BJ (cell line): ENCODE measurements at places on chromosomes 12 and 14.

GRCh38 chr12:129696926-129697325 is 206.9 kb downstream of the TMEM132D start:
- no peak for DNase-seq

- no peak for DNase-seq
Observed at GRCh38 chr14:103695296-103696069, 19.8 kb downstream of the XRCC3 start.

GRCh38 chr12:129145381-129145780 is 292.1 kb downstream of the GLT1D1 start:
- DNase-seq, result no peak

GRCh38 chr12:103791350-103791920 is 49.6 kb downstream of the NT5DC3 start:
- DNase-seq, result no peak

DNA sequence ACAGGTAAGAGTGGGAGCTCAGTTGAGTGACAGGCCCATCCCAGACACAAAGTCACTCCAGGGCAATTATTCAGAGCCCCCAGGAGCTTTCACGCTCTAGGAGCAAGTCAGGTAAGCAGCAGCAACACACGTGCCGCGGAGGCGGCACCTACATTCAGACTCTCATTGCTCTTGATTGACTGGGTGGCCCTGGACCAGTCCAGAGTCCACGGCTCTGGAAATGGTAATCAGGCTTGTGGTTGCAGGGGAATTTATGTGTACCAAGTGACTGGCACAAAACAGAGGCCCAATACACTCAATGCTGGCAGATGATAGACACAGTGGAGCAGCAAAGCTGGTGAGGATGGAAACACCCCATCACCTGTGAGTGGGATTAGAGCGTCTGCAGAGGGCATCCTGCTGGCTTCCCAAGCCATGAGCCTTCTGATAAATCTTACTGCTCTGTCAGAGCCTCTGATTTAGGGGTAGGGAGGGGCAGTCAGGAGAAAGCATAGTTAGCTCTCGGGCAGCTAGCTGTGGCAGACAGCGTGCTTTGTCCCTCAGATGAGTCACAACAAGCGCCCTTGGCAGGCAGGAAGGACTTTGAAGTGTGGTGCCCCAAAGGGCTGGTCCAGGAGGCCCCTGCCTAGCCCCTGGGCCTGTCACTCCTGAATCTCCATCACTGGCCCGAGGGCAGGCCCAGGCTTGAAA is 344.7 kb downstream of the CACNA1C start:
- DNase-seq, result no peak

DNA sequence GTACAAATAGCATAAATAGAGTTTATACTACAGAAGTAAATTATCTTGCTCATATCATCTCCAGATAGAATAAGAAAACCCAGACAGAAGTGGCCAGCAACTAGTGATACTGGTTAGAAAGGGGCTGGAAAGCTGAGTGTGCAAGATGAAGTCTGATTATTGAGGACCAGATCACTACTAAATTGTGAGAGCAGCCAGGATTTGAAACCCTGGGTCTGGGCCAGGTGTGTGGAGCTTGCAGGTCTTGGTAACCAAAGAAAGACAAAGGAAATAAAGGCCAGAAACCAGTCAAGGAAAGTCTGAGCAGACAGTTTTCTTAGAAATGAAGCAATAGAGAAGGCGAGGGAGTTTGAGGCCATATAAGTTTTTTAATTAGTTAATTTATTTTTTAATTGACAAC is 611.8 kb downstream of the ETNK1 start:
- no peak for DNase-seq

DNA sequence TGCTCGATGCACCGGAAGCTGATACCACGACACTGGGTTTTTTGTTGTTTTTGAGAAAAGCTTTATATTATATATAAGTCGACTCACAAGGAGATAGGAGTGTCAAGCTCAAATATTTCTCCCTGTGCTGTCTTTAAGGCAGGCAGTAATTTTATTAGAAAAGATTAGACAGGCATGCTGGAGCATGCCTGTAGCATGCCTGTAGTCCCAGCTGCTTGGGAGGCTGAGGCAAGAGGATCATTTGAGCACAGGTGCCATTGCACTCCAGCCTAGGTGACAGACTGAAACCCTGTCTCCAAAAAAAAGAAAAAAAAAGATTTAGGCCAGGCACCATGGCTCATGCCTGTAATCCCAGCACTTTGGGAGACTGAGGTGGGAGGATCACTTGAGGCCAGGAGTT is 51.8 kb downstream of the GNS start:
- DNase-seq, result no peak

GRCh38 chr14:102096569-102097188 is 9.8 kb upstream of the HSP90AA1 start:
- DNase-seq, result no peak

- DNase-seq, result no peak
Observed at GRCh38 chr12:16269946-16270345, 7.5 kb downstream of the SLC15A5 start.

GRCh38 chr12:121561009-121561395 is 19.8 kb downstream of the KDM2B start:
- no peak for DNase-seq

- DNase-seq, result no peak
Observed at GRCh38 chr14:103530390-103530789, 1.4 kb downstream of the TRMT61A start.

GRCh38 chr12:99450036-99450630 is 197.4 kb upstream of the GARIN6 start:
- DNase-seq, result no peak

GRCh38 chr14:71731096-71731495 is 201.1 kb upstream of the RGS6 start:
- DNase-seq, result no peak

- DNase-seq, result no peak
Observed at GRCh38 chr12:45409966-45410365, 194.1 kb downstream of the ANO6 start.

- no peak for DNase-seq
Observed at GRCh38 chr12:84912198-84913128, at the start of gene SLC6A15. Gene SLC6A15 (minus strand): TSS chr12:84912799. CDS start chr12:84892120, 20,679 bp downstream.

DNA sequence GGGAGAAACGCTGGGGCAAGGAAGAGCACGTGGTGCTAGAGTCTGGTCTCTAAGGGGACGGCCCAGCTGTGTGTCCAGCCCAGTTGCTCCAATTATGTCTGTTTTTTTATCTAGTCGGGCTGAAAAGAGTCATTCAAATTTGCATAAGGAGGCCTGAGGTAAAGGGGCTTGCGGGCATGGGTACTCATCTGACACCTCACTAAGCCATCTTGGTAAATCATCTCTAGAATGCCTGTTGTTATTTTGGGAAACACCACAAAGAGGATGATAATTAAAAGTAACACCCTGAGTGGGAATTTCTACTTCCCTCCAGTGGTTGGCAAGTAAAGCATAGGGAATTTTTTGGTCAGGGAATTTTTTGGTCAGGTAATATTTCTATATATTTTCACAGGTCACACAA is 196.1 kb upstream of the ALG10B start:
- no peak for DNase-seq

- no peak for DNase-seq
Observed at GRCh38 chr12:22318108-22318737, 16.3 kb downstream of the ST8SIA1 start.

GRCh38 chr14:87013583-87013982 is 979.4 kb downstream of the GALC start:
- DNase-seq, result peak; percentile 60

GRCh38 chr14:54169254-54169924 is 212.8 kb upstream of the BMP4 start:
- DNase-seq, result peak; percentile 26

GRCh38 chr12:110317911-110318310 is 36.9 kb downstream of the ATP2A2 start:
- DNase-seq, result no peak
